Common myeloid progenitor, CD34-positive (primary cell): ENCODE measurements at places on chromosomes 12 and 14.

DNA sequence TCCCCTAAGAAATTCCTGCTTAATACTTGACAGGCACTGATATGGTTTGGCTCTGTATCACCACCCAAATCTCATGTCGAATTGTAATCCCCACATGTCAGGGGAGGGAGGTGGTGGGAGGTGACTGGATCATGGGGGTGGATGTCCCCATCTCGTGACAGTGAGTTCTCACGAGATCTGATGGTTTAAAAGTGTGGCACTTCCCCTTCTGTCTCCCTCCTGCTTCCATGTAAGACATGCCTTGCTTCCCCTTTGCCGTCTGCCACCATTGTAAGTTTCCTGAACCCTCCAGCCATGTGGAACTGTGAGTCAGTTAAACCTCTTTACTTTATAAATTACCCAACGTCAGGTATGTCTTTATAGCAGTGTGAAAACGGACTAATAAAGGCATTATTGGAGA is 198.0 kb downstream of the FOXN3 start:
- peak; percentile 44 for DNase-seq

DNA sequence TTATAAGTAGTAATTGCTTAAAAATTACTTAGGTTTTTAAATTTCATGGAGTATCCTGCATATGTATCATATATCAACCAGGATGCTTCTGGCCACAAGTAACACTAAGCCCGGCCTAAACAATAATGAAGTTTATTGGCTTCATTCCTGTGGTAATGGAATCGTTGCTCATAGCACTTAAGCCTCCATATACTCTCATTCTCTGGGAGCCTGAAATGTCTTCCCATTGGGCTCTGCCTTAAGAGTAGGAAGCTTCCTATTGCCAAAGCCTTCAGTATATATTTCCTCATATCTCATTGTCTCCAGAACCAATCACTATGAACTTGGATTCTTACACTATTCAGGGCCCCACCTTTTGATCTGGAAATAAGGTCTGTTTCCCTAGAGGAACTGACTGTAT is 83.8 kb upstream of the DNM1L start:
- no peak for DNase-seq

DNA sequence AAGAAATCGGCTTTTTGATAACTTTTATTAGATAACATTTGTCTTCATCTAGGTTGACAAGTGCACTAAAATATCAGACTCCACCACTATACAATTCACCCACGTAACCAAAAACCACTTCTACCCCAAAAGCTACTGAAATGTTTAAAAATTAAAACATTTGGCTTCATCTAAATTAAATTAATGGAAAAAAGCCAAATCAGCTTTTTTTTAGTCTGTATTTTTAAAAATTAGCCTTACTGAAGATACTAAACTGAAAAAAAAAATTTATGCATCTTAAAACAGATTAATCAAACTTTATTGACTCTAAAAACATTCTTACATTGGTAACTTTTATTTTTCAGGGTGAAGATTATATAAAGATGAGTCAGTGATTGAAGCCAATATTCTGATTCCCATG is 30.0 kb downstream of the CREBL2 start:
- no peak for DNase-seq

DNA sequence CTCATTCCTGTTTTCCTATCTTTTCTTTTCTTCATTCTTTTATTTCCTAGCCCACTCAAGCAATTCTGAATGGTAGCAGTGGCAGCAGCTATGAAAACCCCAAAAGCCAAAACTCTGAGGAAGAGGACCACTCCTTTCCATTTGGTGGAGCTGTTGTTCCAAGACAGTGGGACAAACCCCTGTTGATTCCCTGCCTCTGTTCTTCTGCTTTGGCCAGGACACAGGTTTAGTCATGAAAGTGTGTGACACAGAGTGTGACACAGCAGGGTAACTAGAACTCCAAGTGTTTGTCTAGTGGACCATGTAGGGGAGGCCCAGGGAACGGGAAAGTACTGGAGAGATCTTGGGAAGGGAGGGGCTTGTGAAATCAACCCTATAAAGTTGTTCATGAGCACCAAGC is 71.1 kb downstream of the PTCSC3 start:
- DNase-seq: no peak

DNA sequence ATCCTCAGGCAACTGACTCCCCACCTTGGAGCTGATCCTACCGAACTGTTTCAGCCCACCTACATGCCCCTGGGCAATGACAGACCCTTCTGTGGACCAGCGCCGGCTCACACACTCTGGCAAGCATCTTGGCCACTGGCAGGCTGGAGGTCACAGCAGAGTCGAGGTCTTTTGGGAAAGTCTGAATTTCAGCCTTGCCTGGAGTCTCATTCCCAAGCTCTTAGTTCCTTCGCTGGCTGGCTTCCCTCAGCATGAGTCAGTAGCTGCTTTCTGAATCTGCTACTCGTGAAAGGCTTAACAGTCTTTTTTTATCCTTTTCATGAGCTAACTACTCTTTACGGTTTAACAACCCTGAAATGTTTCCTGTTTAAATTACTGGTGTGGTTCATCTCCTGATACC is 44.5 kb downstream of the ASCL4 start:
- no peak for DNase-seq

DNA sequence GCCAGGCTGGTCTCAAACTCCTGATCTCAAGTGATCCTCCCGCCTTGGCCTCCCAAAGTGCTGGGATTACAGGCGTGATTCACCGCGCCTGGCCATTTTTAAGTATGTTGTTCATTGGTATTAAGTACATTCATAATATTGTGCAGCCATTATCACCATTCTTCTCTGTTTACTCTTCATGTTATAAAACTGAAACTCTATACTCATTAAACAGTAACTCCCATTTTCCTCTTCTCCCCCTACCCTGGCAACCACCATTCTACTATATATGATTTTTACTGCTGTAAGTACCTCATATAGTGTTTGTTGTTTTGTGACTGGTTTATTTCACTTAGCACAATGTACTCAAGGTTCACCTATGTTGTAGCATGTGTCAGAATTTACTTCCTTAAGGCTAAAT is 23.1 kb downstream of the METAP2 start:
- DNase-seq: no peak
